ENCODE measurements at places on chromosomes 5 and 9. TPM values are rescaled to one million over a fixed set of nuclear protein-coding genes. Genes with fewer than 3 reads are reported as not detected.

Gene SPATA31A3
- not detected for total RNA-seq

- DNase-seq: no peak
Measured at GRCh38 chr9:126633881-126634558, 20.3 kb downstream of the LMX1B start.

DNA sequence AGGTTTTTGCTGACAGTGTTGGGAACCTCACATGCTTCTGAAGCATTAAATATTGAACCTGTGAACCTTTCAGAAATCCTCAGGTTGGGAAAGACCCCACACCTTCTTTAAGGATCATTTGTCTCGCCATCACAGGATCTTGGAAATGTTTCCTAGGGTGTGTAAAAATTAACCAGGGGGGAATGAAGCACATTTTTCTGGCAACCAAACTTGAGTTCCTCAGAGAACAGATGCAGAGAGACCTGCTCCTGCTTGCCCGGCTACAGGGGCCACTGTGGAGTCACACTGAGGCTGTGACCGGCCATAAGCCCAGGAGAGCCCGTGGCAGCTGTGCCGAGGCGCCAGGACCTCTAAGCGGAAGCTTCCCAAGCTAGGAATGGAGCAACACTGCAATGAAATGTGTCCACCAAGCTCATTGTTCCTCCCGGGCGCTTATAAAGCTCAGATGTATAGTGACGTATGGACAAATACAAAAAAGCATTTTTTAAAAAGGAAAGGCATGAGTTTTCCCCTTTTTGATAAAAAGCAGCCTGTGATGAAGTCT is 7.7 kb downstream of the CXCL14 start:
- no peak for DNase-seq

DNA sequence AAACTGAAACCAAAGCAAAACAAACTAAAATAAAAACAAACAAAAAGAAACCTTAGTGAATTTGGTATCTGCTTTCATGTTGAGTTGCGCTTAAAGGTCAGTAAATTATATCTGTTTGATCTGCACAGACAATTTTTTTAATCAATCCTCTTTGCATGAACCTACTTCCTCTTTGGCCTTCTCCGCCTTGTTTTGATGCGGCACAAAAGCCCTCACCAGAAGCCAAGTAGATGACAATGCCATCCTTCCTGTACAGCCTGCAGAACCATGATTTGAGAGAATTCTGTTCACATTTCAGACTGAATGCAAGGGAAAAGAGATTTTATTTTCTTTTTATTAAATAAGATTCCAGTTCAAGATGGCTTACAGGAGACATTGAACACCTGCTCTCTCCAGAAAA is 473.6 kb upstream of the FTMT start:
- no peak for DNase-seq

- DNase-seq: no peak
Measured at GRCh38 chr5:158600679-158601078, 499.0 kb downstream of the EBF1 start.

DNA sequence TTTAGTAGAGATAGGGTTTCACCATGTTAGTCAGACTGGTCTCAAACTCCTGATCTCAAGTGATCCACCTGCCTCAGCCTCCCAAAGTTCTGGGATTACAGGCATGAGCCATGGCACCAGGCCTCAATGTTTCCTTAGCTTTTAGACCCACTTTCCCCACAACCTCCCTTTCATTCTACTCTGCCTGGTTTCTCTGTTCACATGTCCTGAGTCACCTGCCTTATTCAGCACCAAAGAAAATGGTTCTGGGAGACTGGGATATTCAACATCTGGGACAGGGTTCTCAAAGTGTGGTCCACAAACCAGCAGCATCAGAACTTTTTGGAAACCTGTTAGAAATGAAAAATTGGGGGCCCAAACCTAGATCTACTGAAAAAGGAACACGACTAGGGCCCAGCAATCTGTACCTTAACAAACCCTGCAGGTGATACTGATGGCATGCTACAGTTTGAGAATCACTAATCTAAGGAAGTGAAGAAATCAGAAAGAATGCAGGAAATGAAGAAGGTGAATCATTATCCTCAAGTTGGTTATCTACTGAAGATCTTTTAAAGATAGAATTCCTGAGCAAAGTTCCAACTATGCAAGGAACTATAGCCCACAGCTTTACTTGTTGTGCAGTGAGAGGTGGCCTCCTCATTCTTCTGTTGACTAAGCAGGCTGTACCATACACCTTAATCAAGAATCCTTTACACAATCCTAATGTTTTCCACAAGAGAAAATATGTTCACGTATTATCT is 51.8 kb upstream of the CTNNAL1 start:
- peak; percentile 42 for DNase-seq

Gene C5orf63
- 2.2 TPM for total RNA-seq

DNA sequence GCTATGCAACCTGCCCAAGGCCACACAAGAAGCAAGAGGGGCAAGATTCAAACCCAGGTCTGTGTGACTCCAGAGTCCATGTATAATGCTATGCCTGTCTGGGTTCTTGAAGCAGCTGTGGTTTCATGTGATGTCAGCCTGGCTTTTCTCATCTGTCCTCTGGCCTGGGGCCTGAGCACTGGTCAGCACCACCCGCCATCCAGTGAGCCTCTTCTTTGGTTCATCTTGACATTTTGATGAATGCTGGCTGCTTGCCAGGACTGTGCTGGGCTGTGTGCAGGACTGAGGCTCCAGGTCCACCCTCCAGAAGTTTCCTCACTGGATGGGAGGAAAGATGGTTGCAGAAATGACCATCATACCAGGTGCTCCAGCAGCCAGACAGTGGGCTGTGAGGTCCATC is 61.5 kb downstream of the TSTD2 start:
- no peak for DNase-seq

Gene PCDHA9
- total RNA-seq: 0.29 TPM

DNA sequence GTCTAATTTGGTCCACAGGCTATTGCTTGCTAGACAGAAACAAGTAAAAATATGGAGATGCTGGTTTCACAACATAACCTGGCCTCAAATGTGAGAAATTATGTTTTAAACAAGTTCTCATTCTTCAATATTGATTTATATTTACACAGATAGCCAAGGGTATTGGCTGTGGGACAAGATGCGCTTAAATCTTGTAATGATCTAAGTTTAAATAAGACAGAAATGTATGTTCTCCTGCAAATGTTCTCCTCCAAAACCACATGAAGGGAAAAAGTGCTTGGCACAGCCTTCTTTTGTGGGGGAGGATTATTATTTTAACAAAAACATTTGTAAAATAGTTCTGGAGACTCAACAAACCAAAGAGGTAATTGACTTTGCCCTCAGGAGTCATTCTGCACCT is 356.0 kb downstream of the DMAC1 start:
- no peak for DNase-seq

Gene BAAT
- under 0.01 TPM for total RNA-seq

Gene IFNA2
- total RNA-seq: not detected

DNA sequence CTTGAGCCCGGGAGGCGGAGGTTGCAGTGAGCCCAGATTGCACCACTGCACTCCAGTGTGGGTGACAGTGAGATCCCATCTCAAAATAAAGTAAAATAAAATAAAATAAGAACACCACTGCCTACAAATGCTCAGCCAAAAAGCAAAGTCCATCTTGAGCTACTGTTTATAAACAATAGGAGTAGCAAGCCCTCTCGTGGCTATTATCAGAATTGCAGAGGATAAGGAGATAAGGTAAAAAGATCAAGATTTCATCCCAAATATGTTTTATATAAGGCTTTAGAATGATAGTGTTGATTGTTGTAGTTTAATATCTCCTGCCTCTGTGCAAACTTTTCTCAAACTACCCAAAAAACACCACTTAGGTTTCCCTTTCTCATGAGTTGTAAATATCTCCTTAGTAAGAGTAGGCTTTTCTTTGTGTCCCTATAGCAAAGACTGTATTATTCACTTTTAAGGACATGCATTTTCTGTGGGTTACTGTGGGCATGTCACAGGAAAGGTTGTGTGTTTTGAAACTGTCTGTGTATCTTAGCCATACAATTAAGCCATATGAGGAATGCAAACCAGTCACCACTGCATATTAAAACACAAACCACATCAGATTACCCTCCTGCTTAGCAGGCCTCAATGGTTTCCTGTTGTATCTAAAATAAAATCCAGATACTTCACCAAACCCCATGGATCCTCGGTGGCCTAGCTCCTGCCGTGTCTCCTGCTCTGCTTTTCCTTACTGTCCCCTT is 31.8 kb upstream of the CKS2 start:
- DNase-seq: peak; percentile 82

GRCh38 chr5:58898538-58898937 is 315.7 kb downstream of the RAB3C start:
- DNase-seq: no peak
